Lower lobe of right lung (tissue), 2 donors: ENCODE measurements at places on chromosomes 2 and 18.

- no peak for DNase-seq
Observed at GRCh38 chr2:111884592-111884964, 585 bp upstream of the ANAPC1 start.

GRCh38 chr2:142509401-142509800 lies 368.1 kb upstream of the KYNU start:
- DNase-seq = no peak

GRCh38 chr2:84115173-84115857 lies 343.8 kb downstream of the SUCLG1 start:
- no peak for DNase-seq

GRCh38 chr2:222780051-222780450 lies 80.8 kb upstream of the ACSL3 start:
- no peak for DNase-seq

DNA sequence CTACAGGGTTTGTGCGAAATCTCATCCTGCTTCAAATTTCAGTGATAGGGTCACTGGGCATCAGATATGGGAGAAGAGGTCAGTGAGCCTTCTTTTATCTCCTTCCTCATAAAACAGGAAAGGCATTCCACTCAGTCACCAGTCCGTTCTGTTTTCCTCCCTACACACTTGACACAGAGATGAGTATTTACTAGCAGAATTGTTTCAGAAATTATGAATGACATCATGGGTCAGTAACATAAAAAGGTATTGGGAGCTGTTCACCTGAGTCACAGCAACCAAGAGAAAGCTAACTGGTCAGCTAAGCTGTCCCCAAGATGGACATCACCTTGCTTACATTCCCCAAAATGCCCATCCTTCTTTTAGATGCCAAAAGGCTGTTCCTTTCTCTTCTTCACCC lies 96.3 kb downstream of the ACVR1 start:
- no peak for DNase-seq

DNA sequence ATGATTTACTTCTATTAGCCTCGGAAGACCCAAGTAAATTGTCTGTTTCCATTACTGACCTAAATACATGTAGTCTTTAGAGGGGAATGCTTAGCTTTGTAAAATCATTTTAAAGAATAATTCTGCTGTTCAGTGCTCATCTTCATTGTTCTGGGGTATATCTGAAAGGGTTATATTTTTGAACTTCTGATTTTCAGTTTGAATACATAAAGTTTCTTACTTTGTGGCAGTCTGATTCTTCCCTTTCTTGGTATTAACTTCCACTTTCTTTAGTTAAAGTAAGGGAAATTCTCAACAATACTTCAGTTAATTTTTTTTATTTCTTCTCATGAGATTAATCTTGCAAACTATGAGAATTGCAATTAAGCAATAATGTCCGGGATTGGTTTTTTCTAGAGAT lies 148.4 kb downstream of the DOCK10 start:
- no peak for DNase-seq

DNA sequence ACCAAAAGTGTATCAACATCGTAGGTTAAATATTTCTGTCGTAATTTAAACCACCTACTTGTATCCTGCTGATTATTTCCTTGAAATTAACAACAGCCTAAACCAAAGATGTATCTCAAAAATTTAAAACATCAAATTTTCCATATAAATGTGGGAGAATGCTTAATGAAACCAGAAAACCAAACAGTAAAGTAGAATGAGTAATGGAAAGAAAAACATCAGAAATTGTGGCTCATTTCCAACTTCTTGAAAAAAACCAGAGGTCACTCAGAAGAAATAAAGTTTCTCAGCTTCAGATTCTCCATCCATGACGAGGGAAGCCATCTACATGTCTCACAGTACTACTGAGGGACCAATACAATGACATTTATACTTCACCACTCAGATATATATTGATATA lies 296.5 kb downstream of the NOL4 start:
- no peak for DNase-seq

DNA sequence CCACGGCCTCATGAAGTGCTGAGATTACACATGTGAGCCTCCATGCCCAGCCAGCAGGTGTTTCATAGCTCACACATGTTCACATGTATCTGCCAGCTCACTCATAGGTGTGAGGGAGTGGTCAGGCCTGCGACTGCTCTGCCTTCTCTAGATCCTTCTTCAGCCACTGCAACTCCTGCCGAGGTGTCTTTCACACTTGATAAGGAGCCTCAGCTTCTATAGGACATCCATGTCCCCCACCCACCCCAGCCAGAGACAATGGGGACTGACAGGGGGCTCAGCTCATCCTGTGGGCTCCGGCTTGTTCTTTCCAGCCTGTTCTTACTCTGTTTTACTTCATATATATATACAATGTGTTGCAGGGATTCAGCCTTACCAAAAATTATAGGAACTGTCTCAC lies 286.5 kb upstream of the MGAT5 start:
- DNase-seq = no peak

- DNase-seq = no peak
Observed at GRCh38 chr2:133130548-133131246, 437.6 kb downstream of the NCKAP5 start.

DNA sequence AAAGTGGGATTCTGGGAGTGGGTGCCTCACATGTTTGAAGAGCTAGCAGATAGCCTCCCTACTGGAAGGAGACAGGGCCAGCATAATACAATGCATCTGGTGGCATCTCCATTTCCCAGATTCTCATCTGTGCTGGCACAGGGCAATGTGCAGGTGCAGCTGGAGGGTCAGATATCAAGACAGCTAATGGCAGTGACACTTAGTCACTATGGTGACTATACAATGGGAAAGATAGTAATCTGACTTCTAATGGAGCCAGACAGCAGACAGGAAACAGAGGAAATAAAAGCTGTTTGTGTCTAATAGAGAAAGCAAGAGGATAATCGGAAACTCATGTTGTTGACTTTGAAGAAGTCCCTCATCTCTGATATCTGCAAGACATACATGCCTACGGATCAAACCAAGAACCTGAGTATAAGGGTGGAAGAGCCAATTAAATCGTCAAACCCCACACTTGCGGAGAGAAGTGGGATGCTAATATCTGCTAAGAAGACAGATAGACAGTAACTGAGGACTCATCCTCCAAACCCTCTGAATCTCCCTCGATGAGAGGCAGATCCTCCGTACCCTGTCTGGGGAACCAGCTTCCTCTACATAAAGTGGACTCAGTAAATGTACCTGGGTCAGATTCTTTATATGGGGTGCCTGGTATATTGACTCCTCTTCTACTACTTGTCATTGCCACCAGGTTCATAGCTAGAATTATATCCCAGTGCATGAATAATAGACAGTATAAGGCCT lies 692.7 kb downstream of the SOCS6 start:
- DNase-seq = no peak

- DNase-seq = no peak
Observed at GRCh38 chr18:35581546-35581897, at the start of gene GALNT1. GALNT1 (plus strand) TSS chr18:35581740; CDS start chr18:35654663, 72,923 bp downstream.

GRCh38 chr18:9343577-9343976 lies 9.0 kb downstream of the TWSG1 start:
- DNase-seq = no peak

GRCh38 chr2:33442528-33443079 lies 33.8 kb upstream of the RASGRP3 start:
- DNase-seq = no peak

GRCh38 chr2:241451840-241452506 lies 56.4 kb downstream of the STK25 start:
- no peak for DNase-seq

- DNase-seq = no peak
Observed at GRCh38 chr2:28915939-28916338, 21.5 kb downstream of the WDR43 start.

DNA sequence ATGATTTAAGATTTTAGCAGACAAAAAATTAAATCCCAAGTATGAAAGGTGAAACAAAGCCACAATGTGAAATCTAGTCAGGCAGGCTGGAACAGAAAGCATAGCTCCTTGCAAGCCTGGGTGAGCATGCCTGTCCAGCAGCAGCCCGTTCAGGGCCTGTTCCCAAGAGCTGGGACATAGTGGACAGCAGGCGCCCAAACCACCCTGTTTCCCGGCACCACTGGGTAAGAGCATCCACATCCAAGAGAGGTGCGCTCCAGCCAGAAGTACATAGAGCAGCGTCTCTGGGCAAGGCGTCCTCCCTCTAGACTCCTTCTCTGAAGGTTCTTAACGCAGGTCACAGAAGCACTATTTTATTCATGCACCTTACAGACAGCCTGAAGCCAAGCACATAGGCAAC lies 80.8 kb downstream of the DNER start:
- DNase-seq = no peak

DNA sequence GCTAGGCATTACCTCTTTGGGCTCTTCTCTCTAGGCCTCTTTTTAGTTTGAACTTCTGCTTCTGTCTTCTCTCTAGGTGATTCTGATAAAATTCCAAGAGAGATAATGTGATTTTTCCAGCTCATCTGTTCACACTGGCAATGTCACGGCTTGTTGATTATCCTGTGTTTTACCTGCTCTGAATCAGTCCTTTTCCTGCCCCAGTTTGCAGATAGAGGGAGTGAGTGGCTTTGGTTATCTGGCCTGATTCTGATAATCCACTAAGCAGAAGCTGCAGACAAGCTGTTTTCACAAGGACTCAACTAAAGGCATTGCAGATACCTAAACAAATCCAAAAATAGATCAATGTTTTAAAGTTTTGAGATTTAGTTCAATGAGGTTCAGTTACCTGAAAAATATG lies 111.9 kb downstream of the DCC start:
- no peak for DNase-seq
